ENCODE measurements at places on chromosomes 6 and 20.

DNA sequence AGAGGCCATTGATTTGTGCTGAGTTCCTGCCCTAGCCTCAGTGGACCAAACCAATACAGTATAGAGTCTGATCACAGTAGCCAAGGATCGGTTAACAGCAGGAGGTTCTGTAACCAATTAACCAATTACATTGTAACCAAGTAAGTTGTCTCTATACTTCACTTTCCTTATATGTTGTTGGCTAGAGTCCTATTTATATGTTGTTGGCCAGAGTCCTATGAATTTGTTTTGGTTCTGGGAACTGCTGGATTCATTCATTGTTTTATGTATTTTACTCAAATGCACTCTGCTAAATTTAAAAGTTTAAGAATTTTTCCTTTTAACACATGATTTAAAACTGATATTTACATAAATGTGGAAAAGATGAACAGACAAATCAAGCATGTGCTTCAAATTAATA is 597.4 kb upstream of the HS3ST5 start:
- DNase-seq: no peak

DNA sequence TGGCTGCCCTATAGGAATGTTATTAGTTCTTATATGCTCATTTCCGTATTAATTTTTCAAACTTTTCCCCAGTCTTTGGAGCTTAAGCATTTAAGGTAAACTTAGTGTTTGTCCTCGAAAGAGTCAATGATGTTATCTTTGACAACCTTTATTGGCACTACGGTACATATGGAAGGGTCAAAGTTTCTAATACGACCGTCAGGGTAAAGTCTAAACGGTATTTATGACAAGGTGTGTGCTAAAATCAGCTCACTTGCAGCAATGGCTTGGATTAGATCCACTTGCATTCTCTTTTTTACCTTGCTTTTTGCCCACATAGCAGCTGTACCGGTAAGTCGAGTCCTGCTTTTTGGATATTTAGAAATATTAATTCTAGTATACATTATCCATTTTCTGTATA is at the start of gene MEP1A:
Gene MEP1A (plus strand): TSS at position 252 of the 400 bp plus-strand sequence. CDS start 10 bp downstream, at position 262.
- DNase-seq: no peak

DNA sequence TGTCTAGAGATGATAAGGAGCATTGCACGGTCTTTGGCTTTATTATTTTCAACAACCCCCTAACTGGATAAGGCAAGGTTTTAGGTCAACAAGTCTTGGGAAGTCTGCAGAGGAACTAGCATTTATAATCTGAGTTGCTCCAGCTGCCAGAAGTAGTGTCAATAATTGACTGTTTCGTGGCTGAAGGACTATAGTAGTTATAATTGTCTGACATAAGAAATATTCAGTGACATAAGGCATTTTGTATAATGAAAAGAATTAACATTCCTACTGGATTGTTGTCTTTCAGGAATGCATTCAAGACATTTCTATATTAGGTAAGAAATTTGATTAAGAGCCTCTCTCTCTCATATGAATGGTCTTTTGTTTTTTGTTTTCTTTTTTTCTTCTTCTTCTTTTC is 136.9 kb upstream of the SGK1 start:
- DNase-seq: no peak

GRCh38 chr6:56727097-56727850 is 84.6 kb upstream of the DST start:
- no peak for DNase-seq

DNA sequence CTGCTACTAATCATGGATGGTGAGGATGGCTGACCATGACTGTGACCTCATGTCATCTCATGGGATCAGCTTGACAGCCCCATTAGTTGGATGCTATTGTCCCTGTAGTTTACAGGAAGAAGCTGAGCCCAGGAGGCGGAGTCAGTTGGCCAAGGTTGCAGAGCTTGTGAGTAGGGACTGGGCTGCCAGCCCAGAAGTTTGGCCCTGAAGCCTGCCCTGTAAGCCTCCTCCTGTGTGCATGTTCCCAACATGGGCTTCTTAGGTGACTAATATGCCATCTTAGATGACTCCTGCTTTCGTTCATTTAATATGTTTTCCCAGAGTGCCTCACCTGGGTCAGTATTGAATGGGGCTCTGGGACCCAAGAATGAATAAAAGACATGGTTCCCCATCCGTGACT is 6.9 kb downstream of the EDN3 start:
- DNase-seq: no peak

GRCh38 chr6:73079611-73079955 is 145.7 kb downstream of the KHDC1L start:
- DNase-seq: no peak

GRCh38 chr6:161658211-161658610 is 384.4 kb upstream of the AGPAT4 start:
- no peak for DNase-seq

DNA sequence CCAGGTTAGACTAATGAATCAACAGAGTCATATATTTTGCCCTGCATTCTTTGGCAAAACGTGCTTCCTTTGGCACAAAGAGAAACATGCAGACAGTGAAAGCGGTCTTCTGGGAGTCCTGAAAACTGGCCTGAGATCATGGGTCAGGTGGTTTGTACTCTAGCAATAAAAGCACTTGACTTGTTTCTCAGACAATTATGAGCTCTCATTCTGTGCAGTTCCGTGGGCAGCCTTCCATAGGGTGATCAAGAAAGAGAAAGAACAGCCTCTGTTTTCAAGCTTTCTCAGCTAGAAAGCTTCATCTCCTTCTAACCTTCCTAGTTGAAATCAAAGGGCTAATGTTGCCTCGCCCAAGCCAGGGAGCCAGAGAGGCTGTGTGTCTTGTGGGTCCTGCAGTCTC is 62.7 kb upstream of the ISM1 start:
- DNase-seq: no peak

All from right kidney (tissue), 9 donors.